ENCODE measurements at places on chromosomes 12 and 14.

GRCh38 chr12:62799766-62800406 lies 135.1 kb downstream of the PPM1H start:
- no peak for DNase-seq

- peak; percentile 90 for DNase-seq
Observed at GRCh38 chr14:35403603-35404448, 723 bp downstream of the NFKBIA start.

DNA sequence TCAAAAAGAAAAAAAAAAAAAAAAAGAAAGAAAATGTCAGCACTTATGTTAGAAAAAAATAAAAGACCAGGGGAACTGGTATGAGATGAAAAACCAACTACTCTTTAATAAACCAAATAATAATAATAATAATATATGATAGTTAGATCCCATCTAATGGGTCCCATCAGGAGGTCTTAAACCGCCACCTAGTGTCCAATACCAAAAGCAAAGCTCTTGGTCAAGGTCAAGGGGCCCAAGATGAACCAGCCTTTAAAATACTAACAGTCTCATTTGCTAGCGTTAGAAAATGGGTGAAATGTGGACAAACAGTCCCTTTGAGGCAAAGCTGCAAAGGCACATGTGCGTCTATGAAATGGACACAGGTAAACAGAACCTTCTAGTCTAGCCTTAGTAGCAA lies 12.3 kb downstream of the BRAP start:
- DNase-seq: no peak

DNA sequence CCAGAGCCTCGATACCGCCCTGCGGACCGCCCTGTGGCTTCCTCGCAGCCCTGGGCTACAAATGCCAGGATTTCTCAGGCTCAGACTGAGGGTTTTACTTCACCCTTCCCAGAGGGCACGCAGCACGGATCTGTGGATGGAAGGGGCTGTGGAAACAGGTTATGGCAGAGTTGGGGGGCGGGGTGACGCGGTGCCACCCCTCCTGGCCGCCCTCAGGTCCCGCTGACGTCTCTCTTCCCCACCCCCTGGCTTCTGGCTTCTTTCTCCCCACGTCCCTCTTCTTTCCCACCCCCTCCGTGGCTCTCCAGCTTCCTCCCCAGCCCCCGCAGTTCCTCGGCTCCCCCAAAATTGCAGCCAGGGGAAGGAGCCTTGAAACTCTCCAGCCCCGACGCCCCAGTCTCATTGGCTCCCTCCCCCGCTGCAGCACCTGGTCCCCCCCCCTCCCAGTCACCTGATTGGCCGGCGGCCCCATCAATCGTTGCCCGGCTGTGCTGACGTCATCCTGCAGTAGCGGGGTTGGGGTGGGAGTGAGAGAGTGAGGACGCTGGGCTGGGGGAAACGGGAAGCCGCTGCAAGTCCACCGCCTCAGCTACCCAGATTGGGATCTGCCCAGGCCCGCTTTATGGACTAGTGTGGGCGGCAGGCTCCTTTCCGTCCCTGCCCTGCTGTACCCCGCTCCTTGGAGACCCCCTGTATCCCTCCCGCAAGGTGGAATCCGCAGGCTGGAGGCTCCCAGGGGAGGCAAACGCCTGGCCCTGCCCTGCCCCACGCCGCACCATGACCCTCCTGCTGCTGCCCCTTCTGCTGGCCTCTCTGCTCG lies at the start of gene CLSTN3:
Gene CLSTN3 (plus strand): TSS at position 500 of the 820 bp plus-strand sequence. CDS start 278 bp downstream, at position 778.
- DNase-seq: peak; percentile 90

- DNase-seq: no peak
Observed at GRCh38 chr14:49016381-49016780, 569.8 kb downstream of the RPS29 start.

DNA sequence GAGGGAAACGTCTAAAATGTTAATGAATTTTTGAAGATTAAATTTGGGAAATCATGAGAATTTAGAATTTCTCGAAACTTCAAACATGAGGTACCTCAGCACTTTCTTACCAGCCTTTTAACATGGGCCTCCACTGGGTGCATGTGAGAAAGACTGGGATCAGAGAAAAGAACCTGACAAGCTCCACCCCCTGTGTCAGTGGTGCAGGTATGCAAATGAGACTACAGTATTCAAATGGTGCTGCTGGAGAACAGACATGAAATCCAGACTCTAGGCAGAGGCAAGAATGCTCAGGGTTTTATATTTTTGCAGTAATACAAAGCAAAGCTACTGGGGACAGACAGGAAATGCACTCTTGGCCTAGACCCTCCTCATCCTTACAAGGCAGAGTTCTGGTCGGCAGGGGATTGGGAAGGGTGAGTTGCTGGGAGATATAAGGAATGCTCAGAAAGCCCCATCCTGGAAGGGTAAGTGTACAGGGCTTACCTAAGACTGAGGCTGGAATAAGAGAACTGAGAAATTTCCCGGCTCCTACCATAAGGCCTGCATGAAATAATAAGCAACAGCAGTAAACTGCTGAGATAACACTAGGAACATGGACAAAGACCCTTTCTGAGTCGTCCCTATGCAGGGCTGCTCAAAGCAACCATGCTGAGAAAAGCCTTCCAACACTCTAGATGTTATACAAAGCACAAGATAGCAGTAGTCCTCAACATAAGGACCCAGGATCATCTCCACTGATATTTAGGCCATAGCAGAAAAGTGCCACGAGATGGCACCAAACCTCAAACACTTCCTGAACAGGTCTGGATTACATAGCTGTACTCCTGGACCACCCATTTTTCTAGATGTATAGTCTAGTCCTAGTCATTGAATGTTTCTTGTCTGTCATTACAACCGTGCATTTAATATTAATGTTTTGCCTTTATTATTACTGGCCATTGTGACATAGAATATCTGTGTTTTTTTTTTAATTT lies 260.8 kb downstream of the RASSF9 start:
- no peak for DNase-seq

GRCh38 chr12:88642675-88643431 lies 62.6 kb upstream of the KITLG start:
- DNase-seq: no peak

DNA sequence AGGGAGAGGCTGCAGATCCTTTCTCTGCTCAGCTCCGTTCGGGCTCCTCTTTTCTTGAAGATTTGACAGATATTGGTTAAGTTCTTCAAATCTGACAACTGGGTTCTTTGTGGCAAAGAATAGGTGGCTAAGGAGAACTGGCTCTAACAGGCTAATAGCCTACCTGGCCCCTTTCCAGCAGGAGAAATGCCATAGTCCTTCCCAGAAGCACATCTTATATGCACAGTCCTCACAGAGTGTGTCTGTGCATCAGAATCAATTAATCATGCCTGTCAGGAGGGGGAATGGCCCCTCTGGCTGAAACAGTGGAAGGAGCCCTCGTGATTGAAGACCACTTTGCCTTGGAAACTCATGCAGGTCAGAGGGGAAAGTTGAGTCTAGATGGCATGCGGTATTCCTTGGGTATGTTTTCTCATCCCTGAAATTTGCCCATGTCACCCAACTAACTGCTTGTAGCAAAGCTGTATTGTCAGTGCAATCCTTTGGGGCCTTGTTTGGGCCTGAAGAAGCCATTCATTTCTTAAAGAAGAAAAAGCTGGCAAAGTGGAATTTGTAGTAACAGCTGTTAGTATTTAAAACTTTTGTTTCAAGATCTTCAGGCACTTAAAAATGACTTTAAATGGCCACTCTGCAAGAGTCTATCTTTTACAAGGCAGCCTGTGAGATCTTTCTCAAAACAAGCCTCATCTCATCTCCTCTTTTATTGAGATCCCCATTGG lies 251.5 kb downstream of the ZFP36L1 start:
- DNase-seq: no peak

GRCh38 chr12:131266591-131267467 lies 313.1 kb downstream of the ADGRD1 start:
- DNase-seq: no peak

- no peak for DNase-seq
Observed at GRCh38 chr14:27367345-27367744, 769.5 kb upstream of the NOVA1 start.

DNA sequence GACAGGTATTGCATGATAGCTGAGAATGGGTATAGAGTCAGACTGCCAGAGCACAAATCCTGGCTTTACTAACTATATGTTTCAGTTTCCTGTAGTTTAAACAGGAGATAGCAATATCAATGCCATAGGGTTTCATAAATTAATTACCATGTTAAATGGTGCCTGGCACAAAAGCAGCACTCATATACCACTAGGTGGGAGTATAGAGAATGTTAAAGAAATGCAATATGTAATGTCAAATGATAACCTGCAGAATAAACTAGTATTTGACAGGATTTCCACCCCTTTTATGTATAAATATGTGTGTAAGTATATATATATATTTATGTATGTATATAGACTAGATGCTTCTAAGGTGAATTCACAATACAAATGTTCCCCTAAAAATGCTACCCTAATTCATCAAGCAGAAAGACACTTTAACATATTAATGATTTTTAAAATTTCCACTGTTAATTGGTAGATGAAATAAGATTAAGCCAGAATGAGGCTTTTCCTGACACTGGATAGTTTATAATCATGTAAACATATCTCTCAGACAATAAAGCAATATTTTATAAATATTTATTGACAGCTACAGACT lies 8.6 kb downstream of the WDR89 start:
- DNase-seq: no peak

DNA sequence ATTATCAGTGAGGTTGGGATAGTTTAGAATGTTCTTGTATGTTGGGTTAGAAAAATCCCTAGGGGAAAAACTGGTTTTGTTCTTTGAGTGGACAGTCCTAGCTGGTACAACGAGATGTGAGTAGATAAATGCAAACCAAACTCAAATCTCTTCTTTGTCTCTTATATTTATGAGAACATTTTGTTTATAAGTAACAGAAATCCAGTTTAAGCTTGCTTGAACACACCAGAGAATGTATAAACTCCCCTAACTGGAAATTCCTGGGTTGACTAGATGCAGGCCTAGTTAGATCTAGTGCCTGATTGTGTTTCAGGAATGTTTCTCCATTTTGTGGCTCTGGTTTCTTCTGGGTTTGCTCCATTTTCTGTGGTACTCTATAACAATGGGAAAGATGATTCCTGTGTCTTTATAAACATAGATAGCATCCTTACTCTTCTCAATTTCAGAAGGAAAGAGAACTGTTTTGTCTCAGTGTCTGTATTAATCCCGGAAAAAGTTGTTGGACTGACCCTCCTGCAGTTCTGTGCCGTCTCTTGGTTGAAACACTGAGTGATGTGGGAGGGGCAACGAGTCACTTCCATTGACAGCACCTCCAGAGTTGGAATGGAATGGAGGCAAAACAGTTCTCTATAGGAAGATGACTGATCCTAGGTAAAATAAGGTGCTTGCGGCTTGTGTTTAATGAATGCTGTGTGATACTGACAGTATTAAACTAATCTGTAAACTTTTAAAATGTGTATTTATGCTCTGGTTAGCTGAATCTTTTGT lies 244.8 kb downstream of the TMTC2 start:
- DNase-seq: no peak

- DNase-seq: no peak
Observed at GRCh38 chr12:63967358-63968145, 123.1 kb downstream of the SRGAP1 start.
